ENCODE measurements at places on chromosomes 3 and 15.

- DNase-seq = no peak
Measured at GRCh38 chr3:55017876-55018275, 90.0 kb upstream of the LRTM1 start.

GRCh38 chr3:183131186-183131725, 31.3 kb downstream of the LAMP3 start:
- DNase-seq = no peak

DNA sequence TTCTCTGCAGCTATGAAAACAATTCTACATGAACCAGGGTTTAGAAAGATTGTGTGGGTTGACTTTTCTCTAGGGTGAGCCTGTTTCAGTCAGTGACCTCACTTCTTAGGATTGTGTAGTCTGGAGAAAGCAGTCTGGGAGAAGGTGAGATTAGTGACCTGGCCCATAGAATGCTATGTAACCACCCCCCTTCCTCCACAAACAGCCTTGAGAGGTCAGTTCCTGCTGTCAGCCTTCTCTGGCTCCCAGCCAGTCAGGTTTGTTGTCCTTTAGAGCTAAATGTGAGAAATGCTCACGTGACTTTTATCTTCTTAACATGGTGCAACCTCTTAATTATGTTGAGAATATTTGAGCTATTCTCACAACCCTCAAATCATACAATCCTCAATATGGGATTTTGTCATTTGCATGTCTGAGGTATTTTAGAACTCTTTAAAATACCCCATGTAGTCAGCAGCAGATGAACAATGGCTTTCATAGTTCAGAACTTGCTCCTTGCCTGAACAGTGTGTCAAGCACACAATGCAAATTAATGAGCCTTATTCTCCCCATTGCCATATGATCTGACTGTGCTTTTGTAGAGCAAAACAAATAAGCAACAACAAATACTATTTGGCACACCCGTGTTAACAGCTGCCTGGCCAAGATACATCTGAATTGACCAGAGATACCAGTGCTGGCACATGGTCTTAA, 311.6 kb downstream of the CNTN6 start:
- no peak for DNase-seq

DNA sequence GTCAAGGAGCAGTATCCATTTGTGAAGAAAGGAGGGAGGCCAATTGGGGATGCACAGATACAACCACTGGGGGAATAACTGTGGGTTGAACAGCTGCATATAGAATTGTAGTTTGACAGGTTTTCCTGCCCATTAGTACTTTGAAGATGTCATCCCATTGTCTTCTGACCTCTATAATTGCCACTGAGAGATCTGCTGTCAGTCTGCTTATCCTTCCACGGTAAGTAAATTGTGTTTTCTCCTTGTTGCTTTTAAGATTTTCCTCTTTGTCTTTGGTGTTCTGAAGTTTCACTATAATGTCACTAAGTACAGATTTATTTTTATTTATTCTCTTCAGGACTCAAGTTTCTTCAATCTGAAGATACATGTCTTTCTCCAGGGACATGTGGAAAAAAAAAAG, 56.6 kb downstream of the MOBP start:
- no peak for DNase-seq

DNA sequence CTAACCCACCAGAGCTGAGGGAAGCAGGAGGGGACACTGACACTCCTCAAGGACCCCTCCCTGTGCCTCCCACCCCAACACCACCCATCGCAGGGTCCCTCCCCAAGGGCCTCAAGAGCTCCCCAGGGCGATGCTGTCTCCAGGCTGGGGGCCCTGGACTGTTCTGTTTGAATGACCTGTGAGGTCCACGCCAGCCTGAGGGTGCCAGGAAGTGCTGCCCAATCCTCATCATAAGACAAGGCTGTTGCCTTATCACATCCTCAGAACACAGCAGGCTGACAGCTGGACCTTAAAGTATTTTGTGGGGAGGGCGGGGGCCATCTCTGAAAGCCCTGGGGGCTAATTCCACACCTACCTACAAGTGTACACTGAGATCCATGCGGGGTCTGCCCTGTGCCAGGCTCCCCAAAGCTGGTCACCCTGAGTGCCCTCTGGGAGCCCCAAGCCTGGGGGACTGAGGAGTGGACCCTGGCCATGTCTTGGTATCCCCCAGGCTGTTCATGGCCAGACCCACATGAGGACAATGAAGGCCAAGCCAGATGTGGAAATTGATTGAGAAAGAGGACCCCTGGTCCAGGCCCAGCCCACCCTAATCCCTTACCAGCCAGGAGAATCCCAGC, 23.8 kb upstream of the GOLGA6C start:
- no peak for DNase-seq

- no peak for DNase-seq
Measured at GRCh38 chr3:145953316-145953715, 207.7 kb downstream of the PLOD2 start.

DNA sequence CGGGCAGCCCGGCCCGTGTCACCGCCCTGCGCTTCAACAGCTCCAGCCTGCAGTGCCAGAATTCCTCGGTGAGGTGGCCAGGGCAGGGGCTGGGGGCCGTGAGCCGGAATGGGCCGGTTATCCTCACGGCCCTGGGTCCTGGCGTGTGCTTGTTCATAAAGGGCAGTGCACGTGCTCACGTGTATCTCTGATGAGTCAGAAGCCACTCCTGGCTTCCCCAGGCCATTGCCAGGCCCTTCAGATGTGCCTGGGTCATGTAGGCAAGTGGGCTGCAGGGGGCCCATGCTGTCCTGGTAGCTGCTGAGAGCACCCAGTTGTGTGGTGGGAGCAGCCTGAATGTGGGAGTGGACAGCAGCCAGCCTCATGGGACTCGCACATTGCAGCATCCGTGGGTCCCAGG, 29.2 kb downstream of the PLXNA1 start:
- no peak for DNase-seq

DNA sequence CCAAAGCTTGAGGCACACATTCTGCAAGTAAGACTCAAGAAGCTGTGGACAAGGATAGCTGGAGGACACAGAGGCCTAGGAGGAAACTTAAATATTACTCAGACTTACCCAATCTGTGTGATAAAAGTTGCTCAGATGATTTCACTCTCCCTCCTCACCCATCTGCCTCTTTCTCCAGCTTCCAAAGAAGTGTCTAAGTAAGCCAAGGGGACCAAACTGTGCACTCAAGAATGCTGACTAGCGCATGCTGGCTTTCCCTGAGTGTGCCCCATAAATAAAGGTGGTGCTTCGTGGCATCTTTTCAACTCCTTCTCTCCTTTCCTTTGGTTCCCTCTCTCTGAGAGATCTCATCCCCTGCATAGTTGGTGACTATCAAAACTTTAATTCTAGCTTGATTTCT, 211.0 kb upstream of the LMCD1 start:
- no peak for DNase-seq

DNA sequence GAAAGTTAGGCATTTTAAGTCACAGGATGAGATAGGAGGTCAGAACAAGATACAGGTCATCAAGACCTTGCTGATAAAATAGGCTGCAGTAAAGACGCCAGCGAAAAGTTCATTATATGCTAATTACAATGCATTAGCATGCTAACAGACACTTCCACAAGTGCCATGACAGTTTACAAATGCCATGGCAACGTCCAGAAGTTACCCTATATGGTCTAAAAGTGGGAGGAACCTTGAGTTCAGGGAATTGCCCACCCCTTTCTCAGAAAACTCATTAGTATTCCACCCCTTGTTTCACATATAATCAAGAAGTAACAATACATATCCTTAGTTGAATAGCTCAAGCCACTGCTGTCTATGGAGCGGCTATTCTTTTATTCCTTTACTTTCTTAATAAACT, 92.7 kb upstream of the PLXND1 start:
- DNase-seq = no peak

GRCh38 chr3:119664850-119665379, 4.5 kb upstream of the POPDC2 start:
- no peak for DNase-seq

DNA sequence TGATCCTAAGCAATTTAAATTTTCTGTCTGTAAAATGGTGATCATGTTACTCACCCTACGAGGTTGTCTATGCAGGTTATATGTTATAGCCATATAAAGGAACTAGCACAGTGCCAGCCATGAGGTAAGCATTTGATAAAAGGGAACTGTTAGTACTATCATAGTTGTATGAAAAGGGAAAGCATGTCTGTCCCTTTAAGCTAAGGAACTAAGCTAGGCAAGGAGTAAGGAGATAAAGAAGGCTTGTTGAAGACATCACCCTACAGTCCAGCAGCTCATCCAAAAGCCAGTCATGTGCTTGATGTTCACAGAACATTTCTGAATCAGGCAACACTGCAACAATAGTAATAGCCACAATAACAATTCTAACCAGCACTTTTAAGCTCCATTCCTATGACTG, 243.9 kb downstream of the ZBTB20 start:
- no peak for DNase-seq

GRCh38 chr3:29128001-29128400, 152.9 kb upstream of the RBMS3 start:
- DNase-seq = no peak

- no peak for DNase-seq
Measured at GRCh38 chr15:47397655-47398054, 319.6 kb upstream of the SEMA6D start.

DNA sequence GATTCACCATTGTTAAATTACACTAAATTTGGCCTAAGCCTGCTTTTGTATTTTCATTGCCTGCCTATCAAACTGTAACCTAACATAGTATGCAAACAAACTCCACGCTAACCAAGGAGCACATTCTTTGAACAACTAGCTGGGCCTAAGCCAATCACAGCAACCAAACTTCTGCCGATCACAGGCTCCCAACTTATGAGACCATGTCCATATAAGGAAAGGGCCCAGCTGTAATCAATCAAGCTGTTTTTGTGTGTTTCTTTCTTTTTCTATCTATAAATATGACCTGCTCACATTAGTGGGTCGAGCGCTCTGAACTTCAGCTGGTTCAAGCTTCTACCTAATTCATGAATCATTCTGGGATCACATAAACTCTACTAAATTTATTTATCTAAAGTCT, 473.6 kb downstream of the SI start:
- no peak for DNase-seq

DNA sequence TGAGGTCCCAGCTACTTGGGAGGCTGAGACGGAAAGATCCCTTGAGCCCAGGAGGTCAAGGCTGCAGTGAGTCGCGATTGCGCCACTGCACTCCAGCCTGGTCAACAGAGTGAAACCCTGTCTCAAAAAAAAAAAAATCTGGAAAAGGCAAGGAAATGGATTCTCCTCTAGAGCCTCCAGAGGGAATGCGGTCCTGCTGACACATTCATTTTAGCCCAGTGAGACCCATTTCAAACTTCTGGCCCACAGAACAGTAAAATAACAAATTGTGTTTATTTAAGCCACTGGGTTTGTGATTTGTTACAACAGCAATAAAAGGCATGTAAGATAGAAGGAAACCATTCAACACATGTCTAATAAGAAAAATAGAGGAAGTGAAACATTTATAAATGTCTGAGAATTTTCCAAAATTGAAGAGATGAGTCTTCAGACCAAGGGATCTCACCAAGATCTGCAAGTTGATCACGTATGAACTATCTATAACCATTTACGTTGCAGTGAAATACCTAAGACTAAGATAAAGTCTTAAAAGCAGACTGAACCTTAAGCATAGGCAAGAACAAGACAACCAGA, at the start of gene HTR3E:
HTR3E (plus strand) TSS at position 254 of the 573 bp plus-strand sequence. CDS start 466 bp downstream, outside the sequence.
- DNase-seq = no peak

DNA sequence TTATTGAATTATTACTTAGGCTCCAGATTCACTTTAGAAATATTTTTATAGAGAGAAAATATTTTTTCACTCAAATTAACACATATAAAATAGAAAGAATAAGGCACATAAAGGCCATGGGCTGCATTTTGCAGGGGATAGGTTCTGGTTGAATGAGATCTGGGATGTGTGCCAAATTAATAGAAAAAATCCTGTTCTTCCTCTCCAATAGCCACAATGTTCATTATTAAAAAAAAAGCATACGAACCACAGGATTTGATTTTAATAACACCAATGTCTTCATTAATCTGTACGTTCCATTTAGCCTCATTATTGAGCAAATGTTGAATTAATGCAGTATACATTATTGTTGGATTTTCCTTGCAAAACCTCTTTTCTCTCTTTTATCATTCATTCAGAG, 622.8 kb upstream of the AGTR1 start:
- no peak for DNase-seq

- DNase-seq = no peak
Measured at GRCh38 chr3:153442799-153443487, 280.9 kb downstream of the RAP2B start.

DNA sequence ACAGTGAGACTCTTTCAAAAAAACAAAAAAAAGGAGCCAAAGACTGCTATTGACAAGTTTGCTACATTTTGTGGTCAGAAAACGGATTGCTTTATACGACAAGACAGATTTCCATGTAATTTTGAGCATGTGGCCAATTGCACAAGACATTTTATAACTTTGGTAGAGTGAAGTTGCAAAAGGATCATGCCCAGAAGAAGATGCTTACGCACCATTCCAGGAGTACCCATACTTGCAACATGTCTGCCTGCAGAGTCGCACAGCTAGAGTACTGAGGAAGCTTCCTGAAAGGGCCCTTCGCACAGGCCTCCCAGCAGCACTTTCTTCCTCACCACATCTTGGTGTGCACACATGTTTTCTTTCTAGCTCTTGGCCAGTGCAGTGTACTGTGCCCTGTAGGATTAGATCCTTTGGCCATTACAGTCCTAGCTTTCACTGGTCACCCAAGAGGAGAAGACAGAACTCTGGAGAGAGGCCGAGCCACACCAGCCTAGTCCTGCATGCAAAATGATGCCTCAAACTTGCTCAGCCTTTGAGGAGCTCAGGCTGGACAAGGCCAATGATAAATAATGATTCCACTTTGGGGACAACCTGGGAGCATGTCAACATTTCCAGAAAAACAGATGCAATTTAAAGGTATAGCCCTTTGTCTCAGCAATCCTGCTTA, 11.7 kb downstream of the CHDH start:
- no peak for DNase-seq

GRCh38 chr3:30578479-30578878, 27.9 kb upstream of the TGFBR2 start:
- DNase-seq = no peak

GRCh38 chr3:31772758-31773473, 208.1 kb downstream of the OSBPL10 start:
- DNase-seq = no peak

DNA sequence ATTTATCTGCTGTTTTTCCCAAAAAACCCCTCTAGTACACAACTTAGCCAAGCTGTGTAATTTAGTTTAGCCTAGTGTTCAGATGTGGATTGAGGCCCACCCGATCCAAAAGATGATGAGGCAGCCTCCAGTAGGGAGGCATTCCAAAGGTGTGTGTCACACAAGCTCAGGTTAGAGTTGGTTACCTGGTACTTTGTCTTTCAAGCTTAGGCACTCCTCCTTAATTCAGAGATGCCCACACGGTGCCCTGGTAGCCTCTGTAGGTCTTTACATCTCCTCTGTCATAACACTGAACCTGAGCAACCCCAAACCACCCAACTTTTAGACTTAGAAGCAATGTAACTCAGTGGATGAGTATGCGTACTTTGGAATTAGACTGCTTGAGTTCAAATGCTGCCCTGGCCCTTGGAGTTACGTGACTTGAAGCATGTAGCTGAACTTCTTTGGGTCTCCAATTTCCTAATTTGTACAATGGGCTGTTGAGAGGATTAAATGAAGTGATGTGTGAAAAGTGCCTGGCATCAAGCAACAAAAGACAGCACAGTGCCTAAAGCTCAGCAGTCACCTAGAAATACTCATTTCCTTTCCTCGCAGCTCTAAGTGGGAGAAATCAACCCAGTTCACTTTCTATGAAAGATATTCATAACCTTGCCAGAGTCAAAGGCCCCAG, 284.6 kb upstream of the RARB start:
- no peak for DNase-seq

GRCh38 chr3:9659849-9660248, 10.5 kb downstream of the MTMR14 start:
- no peak for DNase-seq

Measured in osteocyte (in vitro differentiated cells).